ENCODE measurements at places on chromosomes 7 and 10.

DNA sequence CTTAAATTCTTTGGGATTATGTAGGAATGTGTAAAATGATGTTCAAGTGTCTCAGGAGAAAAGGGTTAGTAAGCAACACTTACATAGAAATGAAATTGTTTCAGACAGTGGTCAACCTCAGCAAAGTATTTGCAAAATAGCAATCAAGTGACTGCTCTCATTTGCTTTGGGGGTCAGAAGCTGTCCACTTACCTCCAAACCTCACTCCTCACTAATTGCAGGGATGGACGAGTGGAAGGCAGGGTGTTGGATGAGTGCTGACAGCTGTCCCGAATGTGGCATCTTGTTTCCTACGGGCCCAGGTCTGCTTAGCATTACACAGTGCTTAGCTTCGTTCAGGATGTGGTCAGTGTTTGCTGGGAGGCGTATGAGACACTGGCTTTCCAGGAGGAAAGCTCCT is 437.0 kb downstream of the SUGCT start:
- DNase-seq: no peak

DNA sequence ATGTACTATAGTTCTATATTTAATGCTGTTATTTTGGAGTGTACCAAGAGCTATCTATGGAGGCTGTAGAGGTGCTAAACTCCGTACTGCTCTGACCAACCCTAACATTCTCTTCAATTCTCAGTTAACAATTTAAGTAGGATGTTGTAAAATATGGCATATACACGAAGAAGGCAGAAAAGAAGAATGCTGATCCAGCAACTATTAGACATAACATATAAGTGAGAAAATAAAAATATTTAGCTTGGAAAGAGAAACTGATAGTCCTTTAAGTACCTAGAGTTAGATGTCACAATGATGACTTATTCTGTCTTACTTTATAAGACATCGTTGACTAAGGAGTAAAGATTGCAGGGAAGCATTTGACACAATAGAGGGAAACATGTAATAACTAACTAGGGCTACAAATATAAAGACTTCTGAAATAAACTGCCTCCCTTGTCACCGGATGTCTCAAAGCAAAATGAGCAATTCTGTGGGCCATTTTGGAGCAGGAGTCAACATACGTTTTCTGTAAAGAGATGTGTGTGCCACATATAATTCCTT is 159.5 kb downstream of the CPEB3 start:
- DNase-seq: no peak

GRCh38 chr10:49655099-49655498 is 24.4 kb upstream of the C10orf53 start:
- DNase-seq: no peak

DNA sequence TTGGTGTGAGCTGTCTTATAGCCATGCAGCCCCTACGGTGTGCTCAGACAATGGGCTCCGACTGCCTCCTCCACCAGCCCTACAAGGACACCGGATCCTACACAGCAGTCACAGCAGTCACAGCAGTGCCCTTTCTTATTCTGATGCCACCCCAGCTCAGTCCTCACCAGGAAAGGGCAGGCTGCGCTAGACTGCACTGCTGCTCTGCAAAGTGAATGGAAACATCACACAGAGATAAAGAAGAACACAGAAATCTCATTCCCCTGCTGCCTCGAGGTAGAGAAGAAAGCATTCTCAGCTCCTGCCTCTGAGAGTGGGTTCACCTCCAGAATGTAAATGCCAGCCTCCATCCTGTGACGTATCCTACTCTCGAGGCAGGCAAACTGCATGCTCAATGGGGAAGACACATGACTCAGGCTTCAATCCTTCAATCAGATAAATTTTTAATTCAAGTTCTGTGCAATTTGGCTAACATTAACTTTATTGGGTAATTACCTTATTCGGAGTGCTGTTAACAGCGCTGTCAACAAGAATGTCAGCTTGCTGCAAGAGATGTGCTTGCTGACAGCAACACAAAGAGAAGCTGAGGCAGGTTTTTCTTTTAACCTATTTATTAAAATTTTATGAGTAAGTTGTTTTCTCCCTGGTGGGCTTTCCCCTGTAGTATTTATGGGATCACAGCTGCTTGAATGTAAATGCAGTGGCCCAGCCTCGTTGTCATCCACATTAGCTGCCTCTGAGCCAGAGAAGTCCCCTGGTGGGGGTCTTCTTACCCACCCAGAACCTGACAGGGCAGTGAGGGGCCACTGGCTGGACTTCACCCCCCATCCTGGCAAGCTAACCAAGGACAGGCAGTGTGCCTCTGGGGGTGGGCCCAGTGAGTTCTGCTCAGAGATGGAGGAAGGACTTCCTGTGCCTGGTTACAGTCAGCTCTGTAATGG is 241.3 kb upstream of the KMT2E start:
- no peak for DNase-seq

DNA sequence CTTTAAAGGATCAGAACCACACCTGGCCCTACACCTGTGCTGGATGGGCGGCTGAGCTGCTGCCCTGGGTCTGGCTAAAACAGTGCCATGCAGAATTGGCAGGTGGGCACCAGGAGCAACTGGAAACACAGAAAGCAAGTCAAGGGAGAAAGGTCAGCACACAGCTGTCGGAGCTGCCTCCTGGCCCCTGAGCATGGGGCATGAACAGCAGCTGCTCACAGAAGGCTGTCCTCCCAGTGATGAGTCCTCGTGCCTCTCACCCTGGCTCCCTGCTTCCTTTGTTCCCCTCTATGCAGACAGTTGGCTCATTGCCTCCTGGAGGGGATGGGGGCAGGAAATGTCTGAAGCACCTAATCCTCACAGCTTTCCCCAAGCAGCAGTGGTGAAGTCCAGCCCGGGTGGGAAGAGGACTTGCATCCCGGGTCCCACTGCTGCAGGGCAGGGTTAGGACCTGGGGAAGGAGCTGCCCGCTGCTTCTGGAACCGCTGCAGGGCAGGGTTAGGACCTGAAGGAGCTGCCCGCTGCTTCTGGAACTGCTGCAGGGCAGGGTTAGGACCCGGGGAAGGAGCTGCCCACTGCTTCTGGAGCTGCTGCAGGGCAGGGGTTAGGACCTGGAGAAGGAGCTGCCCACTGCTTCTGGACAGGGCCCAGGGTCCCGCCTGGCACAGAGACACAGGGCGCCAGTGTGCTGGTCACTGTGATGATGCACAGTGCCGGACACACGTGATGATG is 37.3 kb downstream of the VIPR2 start:
- no peak for DNase-seq
